NCI-H2107 (cell line): ENCODE measurements at places on chromosomes 11 and 22.

- DNase-seq: no peak
These were observed 21.6 kb upstream of the SESN3 start for GRCh38 chr11:95252586-95252985.

DNA sequence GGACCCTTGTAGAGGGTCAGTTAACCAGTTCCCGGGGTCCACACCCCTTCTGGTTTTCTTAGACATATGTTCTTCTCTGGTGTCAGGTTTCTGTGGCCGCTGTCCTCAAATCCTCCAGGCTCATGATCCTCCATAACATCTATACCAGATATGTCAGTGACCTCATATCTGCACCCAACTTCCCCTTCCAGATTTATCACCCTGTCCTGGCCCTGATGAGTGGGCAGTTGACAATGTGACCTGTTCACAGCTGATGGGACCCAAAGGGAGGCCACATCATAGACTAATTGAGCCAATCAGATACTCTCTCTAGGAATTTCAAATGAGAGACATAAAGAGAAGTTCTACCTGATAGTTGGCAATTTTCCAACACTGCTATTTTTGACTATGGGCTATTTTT, 5.1 kb downstream of the DKK3 start:
- DNase-seq: no peak

GRCh38 chr11:18633256-18634139, 644 bp downstream of the SPTY2D1 start:
- no peak for DNase-seq

- no peak for DNase-seq
These were observed 64.0 kb downstream of the RPUSD4 start for GRCh38 chr11:126147208-126148111.

DNA sequence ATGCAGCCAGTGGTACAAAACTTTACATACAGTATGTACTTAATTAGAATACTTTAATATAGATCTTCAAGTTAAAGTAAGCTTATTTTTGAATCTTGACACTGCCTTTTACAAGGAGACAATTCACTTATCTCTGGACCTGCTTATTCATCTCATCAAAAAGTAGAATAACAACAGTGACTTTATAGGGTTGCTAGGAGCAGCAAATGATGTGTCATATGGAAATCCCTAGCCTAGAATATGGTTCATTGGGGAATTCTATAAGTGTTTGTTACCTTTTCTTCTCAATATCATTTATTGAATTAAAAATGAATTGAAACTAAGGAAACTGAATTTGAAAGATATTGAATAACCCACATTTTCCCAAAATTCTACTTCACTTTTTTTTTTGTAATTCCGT, 45.0 kb upstream of the FIBIN start:
- no peak for DNase-seq
